GM20000 (cell line): ENCODE measurements at places on chromosomes 11 and 22.

DNA sequence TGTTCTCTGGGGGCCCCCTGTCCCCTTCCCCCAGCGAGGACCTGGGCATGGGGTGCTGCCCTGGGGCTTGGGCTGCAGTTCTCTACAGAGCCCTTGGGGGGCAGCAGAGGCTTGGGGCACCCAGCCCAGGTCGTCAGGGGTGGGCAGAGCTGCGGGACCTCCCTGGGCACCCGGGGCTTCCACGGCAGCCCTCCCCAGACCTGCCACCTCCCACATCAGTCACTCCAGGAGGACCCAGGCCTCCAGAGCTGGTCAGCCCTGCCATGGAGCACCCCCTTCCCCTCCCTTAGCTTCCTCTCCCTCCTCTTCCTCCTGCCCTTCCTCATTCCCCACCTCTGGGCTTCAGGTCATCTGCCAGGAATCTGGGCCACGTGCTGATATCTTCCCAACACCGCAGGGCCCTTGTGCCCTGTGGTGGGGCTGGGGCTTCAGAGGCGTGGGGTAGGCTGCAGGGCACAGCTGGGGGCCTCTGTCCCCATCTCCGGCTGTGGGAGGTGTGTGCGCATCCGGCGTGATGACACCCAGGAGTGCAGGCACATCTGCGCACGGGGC, 5.8 kb downstream of the TSPAN4 start:
- peak; percentile 92 for DNase-seq

DNA sequence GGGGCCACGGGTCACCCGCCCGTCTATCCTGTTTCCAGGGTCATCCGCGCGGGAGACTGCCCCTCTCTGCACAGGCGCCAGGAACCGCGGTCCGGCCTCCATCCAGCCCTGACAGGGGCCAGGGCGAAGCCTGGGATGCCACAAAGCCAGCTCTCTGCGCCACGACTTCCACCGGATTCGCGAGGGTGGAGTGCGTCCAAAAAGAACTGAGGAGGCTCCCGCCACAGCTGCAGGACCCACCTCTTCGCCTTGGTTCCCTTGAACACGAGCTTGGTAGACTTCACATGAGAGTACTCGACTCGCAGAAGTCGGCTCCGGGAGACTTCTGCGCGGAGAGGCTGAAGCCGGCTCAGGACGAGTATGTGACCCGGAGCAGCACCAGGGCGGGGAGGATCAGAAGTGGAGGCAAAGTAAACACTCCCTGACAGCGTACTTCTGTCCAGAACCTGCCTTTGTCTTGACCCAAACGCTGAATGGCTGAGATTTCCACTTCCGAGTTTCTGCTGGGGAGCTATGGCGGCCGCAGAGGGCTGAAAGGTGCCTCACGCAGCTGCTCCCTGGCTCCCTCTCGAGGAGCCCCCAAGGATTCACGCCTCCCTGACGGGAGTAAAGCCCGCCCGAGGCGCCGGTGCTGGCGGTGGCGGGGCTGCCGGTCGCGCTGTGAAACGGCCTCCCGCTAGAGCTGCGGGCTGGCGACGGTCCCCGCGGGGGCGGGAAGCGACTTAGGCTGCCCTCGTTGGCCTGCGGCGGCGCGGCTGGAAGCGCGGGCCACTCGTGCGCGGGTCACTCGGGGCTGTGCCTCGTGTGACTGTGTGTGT, 4566.7 kb upstream of the OR11H1 start:
- DNase-seq, result peak; percentile 2

- DNase-seq, result no peak
Observed at GRCh38 chr11:73293356-73293936, 14.6 kb upstream of the ARHGEF17 start.

GRCh38 chr11:103805688-103806009, 230.8 kb upstream of the DDI1 start:
- DNase-seq, result no peak

- no peak for DNase-seq
Observed at GRCh38 chr11:114163229-114163631, 103.7 kb downstream of the ZBTB16 start.

DNA sequence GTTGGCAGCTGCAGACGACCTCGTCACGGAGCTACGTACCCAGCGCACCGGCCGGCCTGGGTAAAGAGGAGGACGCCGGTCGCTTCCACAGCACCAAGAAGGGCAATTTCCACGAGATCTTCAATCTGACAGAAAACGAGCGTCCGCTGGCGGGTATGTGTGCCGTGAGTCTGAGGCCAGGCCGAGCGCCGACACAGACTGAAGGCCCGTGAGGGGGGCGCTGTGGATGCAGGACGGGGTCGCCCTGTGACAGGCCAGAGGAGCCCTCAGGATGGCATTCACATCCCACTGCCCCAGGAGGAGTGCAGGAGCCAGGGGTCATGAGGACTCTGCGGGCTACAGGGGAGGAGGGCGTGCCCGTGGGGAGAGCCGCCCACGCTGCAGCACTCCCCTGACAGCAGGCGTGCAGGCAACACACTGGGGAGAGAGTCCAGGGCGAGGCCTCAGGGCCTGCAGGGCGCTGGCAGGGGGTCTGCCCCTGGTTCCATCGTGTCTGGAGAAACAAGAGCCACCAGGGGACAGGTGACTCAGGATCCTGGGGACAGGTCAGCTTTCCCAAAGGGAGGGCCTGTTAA, 53.6 kb downstream of the GRAMD4 start:
- DNase-seq, result peak; percentile 65

DNA sequence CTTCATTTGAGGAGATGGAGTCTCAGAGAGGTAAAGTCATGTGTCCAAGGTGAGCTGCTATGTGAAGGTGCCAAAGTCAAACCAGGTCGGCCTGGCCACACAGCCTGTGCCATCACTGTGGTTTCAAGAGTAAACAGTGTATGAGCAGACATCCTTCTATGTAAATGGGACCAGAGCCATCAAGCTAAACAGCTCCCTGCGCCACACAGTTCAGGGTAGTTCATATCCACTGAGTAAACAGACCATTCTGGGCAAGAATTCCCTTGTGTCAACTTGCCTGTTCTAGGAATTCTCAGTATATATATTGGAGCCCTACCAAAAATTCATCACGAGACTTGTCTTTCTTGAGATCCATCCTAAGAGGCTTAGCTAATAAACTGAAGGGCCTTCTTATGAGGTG, 77.5 kb downstream of the AMOTL1 start:
- DNase-seq, result no peak

DNA sequence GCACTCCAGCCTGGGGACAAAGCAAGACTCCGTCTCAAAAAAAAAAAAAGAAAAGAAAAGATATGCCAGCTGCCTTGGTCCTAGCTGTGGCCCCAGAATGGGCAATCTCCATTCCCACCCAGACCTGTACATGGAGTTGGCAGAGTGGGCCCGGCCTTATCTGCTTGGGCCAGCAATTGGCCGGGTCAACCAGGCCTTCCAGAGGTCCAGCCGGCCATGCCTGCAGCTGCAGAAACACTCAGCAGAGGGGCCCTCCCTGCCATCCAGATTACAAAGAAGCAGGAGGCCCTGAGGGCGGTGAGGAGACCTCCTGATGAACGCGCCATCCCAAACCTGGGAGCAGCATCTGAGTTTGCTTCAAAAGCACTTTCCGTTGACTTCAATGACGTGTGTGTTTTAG, 26.9 kb upstream of the ARFGAP3 start:
- DNase-seq, result no peak

- no peak for DNase-seq
Observed at GRCh38 chr11:87223816-87224215, 186.1 kb downstream of the TMEM135 start.

DNA sequence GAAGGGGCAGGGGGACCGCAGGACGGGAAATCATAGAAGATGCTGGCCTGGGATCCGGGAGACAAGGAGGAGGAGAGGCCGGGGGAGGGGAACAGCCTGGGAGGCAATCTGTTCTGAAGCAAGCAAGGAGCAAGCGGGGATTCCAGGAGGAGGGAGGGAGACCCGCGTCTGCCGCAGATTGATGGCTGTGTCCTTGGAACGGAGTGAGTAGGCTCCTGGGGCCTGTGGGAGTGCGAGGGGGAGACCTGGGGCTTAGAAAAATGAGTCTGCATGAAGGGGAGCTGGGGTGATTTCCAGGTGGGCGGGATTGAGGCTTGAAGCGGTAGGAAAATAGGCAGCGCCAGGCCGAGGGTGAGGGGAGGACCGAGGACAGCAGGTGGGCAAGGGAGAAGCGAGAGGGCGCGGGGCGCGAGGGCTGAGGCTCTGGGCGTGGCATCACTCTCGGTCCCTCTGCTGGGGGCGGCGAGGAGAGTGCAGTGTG, 1.6 kb upstream of the LRRC55 start:
- no peak for DNase-seq

DNA sequence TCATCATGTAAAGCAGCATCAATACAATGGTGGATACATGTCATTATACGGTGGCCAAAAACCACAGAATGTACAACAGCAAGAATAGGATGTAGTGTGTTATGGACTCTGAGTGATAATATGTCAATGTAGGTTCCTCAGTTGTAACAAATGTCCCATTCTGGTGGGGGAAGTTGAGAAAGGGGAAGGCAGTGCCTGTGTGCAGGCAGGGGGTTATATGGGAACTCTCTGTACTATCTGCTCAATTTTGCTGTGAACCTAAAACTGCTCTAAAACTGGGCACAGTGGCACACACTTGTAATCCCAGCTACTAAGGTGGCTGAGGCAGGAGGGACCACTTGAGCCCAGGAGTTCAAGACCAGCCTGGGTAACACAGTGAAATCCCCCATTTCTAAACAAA, 5.9 kb downstream of the CHKA start:
- DNase-seq, result no peak

GRCh38 chr22:44111562-44112155, 69.1 kb upstream of the PARVG start:
- DNase-seq, result no peak

- DNase-seq, result no peak
Observed at GRCh38 chr22:24104307-24105012, 76.8 kb upstream of the SUSD2 start.

GRCh38 chr22:38180841-38181452, 683 bp downstream of the PLA2G6 start:
- DNase-seq, result peak; percentile 26

DNA sequence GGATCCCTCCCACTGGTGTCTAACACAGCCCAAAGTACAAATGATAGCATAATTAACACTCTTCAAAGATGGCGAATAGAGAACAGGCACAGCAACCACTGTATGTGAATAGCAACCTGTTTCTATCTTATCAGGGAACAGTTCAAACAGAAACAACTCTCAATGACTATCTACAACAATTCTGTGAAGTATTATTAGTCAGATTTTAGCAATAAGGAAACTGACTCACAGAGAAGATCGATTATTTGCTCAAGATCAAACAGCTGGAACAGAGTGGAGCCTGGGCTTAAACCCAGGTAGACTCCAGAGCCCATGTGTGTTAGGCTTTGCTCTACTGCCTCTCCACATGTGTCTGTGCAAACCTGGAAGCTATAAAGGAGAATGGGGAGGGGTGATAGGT, 88.7 kb downstream of the C11orf58 start:
- no peak for DNase-seq

DNA sequence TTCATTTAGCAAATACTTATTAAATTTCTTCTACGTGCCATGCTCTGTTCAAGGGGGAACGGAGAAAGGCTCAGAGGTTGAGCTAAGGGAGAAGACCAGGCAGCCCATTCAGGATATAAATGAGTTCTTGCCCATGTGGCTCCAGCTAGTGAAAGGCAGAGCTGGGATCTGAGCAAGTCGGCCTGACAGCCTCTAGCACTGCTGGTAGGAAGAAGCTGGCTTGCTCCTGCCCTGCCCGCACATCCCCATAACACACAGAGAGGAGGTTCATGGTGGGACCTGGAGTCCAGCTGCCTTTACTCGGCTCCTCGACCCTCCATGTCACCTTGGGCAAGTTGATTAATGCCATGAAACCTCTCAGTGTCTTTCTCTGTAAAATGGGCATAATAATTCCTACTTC, 2.0 kb downstream of the SLC15A3 start:
- no peak for DNase-seq

GRCh38 chr11:95565724-95566141, 223.8 kb downstream of the FAM76B start:
- no peak for DNase-seq

GRCh38 chr11:72813740-72814285, 398 bp upstream of the ATG16L2 start:
- peak; percentile 88 for DNase-seq

- DNase-seq, result no peak
Observed at GRCh38 chr11:61587541-61587941, 6.7 kb upstream of the SYT7 start.

GRCh38 chr11:32334822-32335221, 100.5 kb downstream of the WT1 start:
- DNase-seq, result no peak

GRCh38 chr11:35951680-35952079, 7.8 kb downstream of the LDLRAD3 start:
- DNase-seq, result no peak

GRCh38 chr11:82024760-82025159, 708.9 kb downstream of the FAM181B start:
- no peak for DNase-seq

DNA sequence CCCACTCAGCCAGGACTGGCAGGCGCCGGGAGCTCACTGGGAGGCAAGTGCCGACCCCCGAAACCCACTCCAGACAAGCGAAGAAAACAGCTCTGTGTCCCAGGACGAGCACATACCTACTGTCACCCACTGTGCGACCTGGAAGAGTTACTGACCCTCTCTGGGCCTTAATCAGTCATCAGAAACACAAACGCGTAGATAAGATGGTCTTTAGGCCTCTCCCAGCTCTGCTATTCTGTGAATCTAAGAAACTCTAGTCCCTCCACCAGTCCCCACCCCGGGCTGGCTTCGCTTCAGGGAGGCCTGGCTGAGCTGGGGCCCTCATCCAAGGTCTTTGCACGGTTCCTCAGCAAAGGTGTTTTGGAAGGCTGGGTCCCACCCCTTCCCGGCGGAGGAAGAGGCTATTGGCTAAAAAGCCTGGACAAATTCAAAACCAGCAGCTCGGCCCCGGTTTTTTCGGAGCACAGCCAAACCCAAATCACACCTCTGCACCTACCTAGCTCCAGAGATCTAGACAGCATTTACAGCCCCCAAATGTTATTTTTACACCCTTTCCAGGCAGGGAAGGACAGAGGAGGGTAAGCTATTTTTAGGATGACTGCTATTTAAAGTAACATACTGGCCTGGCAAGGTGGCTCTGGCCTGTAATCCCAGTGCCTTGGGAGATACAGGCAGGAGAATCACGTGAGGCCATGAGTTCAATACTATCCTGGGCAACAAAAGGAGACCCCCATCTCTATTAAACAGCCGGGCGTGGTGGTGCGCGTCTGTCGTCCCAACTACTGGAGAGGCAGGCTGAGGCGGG, 13.2 kb upstream of the HDHD5 start:
- no peak for DNase-seq

GRCh38 chr11:31807799-31808667, 3.1 kb downstream of the PAX6 start:
- no peak for DNase-seq

DNA sequence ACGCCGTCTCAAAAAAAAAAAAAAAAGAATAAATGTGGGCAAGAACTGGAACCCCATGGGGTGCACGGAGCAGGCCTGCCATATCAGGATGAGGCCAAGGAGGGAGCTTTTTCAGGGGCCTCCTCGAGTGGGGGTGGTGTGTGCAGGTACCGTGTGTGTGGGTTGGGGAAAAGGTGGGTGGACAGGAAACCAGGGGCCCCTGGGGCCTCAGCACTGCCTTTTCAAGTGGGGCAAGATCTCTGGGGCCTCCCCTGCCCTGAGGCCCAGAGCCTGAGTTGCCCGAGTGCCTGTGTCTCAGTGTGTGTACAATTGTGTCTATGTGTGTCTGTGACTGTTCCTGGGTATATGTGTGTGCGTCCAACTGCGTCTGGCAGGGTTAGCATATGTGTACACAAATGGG, 23.8 kb downstream of the TEF start:
- DNase-seq, result peak; percentile 49
